Lower leg skin (tissue), 4 donors: ENCODE measurements at places on chromosomes 7 and 10. TPM values are rescaled to one million over a fixed set of nuclear protein-coding genes. Genes with fewer than 3 reads are reported as not detected.

DNA sequence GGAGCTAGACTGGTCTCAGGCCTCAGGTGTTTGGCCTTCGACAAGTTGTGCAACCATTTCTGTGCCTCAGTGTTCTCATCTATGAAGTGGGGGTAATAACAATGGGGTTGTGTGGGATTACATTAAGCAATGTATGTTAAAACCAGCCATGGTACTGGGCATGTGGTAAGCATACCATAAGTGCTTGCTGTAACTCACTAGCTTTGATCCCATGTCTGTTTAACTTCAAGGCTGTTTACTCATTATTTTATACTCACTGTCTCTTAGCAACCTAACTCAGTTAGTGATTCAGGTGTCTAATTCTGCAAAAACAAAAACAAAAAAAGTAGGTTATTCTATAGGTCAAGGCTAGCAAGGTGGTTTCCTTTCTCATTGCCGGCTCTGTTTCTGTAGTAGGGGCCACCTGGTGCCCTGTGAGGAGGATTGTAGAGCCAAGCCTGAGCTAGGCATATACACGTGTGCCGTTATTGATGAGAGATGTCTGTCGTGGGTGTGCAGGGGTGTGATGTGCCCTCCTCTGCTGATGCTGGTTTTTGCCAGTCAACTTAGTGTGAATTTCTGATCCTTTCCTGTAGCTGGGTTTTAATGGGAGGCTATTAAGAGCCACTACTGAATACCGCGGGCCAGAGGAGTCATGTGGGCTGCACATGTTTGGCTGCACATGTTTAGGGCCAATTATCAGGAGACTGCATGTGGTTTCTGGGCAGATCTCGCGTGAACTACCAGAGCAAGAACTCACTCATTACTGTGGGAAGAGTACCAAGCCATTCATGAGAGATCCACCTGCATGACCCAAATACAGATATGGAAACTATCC is 56.2 kb downstream of the EEPD1 start:
- no peak for DNase-seq

DNA sequence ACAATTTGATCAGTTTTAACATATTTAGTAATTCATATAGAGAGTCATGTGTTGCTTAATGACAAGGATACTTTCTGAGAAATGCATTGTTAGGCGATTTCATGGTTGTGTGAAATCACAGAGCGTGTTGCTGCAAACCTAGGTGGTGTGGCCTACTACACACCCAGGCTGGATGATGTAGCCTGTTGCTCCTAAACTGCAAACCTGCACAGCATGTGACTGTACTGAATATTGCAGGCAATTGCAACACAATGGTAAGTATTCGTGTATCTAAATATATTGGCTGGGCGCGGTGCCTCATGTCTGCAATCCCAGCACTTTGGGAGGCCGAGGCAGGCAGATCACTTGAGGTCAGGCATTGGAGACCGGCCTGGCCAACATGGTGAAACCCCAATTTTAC is 73.7 kb upstream of the BAIAP2L1 start:
- DNase-seq, result no peak

LOXL4 gene
- 1.7 TPM for total RNA-seq

GIMAP4 gene
- 5.7 TPM for total RNA-seq

TMEM270 gene
- total RNA-seq, result not detected

ADCYAP1R1 gene
- total RNA-seq, result not detected

UCN3 gene
- not detected for total RNA-seq
